GM04503 (cell line): ENCODE measurements at places on chromosomes 6 and 20.

GRCh38 chr6:137416376-137417109 is 77.7 kb downstream of the OLIG3 start:
- peak; percentile 25 for DNase-seq

DNA sequence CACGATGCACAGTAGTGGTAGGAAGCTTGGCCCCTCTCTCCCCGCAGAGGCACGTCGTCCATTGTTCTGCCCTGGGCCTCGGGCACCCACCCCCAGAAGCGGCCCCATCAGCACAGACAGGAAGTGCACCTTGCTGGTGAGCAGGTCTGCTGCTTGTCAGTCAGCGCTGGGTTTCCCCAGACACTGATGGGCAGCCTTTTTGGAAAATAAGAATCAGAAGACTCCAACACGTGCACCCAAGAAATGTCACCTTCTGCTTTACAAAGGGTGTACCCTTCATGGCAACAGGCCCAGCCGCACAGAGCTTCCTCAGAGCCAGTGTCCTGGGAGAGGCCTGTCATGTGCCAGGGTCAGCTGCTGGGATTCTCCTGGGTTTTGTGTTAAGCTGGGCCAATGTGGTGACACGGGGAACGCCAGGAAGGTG is 34.7 kb upstream of the IRF4 start:
- DNase-seq = no peak

DNA sequence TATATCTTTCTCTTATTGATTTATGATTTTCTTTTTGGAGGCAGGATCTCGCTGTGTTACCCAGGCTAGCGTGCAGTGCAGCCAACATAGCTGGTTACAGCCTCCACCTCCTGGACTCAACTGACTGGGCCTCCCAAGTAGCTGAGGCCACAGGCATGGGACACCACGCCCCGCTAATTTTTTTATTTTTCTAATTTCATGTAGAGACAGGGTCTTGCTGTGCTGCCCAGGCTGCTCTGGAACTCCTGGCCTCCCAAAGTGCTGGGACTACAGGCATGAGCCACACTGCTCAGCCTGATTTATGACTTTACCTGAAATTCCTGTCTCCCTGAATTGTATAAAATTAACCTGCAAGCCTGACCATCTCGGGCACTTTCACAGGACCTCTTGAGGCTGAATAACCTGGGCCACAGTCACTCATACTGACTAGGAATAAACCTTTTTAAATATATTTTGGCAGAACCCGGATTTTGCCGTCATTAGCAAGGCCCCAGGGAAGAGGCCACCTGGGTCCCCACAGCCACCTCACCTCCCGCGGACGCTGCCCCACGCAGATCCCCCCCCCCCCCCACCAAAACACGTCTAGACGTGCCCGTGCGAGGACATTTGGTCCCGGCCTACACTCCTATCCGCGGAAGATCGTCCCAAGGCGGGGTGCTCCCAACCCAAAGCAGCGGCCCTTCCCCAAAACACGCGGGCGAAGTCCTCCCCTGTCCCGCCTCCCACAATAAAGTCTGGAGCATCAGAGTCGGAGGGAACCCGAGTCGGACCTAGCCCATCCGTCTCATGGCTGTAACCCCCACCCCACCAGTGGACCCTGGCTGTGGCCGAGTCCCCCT is 902 bp downstream of the ZNF337 start:
- DNase-seq = peak; percentile 6

DNA sequence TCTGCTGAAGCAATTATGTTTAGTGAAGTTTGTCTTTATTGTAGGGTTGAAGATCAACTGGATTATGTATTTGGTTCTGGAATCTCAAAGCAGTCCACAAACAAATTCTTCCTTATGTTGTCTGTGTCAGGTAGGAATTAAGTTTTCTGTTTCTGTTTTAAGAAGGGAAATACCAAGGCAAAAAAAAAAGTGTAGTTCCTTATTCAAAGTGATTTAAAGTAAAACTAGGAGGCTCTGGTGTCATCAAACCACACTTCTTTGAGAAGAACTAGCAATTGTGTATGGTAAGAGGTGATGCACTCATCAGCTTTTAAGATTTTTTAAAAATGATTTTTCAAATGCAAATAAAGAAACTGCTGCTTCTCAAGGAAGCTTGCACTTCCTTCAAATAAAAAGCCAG is 1.9 kb downstream of the FAM135A start:
- no peak for DNase-seq

- no peak for DNase-seq
Observed at GRCh38 chr6:110621061-110621460, 144.6 kb upstream of the SLC22A16 start.

- peak; percentile 61 for DNase-seq
Observed at GRCh38 chr6:24883618-24884017, 52.1 kb downstream of the RIPOR2 start.

DNA sequence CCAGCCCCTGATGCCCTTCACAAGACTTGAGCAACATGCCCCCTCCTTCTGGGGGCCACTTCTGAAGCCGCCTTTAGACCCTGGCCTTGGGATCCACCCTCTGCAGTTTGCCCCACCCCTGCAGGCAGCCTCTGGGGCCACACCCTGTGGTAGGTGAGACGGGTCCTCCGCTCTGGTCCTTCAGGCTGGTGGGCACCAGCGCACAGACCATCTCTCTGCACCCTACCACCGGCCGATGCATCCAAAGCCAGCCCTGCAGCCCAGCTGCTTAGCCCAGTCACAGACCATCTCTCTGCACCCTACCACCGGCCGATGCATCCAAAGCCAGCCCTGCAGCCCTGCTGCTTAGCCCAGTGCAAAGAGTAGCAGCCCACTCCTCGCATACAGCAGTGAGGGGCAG is 159.3 kb upstream of the ECI2 start:
- no peak for DNase-seq

DNA sequence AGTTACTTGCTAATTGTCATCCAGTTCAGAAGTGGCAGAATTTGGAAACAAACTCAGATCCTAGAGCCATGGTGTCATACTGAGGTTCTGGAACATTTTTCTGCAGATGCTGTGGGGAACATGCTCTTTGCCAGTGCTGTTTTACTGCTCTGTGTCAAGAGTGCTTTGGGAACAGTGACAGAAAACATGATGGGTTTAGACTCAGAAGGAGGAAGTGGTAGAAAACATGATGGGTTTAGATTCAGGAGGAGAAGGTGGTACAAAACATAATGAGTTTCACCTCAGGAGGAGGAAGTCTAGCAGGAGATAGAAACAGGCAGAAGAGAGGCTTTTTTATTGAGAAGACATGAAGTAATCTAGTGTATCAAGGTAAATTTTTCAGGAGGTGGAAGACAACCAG is 815.5 kb downstream of the DHX35 start:
- DNase-seq = no peak

DNA sequence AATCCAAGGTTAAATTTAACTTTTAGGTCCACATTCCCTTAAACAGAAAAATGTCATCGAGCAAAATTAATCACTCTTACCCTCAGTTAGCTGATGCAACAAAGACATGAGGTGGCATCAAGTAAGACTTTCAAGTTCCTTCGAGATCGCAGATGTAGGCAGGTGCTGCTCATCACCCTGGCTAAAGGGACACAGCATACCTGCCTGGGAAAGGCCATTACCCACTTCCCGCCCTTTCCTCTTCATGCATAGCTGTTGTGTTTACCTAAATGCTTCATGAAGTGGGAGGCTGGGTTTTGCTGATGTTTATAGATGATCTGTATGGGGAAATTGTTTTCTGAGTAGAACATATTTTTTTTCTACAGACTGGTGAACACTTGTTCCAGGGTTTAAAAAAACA is 67.7 kb downstream of the GFRA4 start:
- DNase-seq = no peak

DNA sequence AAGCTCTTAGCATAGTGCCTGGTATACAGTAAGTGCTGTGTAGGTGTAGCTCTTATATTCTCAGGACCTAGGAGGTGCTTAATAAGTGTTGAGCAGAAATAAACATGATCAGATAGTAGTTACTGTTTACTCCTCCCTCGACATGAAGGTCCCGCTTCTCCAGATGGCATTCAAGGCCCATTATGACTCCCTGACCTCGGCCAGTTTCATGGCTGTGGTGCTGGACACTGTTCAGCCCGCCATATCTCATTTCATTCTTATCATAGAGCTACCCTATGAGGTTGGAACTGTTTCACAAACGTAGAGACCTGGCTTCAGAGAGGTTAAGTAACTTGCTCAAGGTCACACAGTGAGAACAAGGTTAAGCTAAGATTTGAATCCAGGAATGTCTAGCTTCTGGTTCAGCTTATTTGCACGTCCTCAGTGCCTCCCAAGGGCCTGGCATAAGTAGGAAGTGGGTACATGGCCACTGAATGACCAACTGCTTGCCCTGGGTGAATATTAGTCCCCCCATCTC is 39.0 kb downstream of the CD40 start:
- no peak for DNase-seq

GRCh38 chr6:83868639-83869038 is 9.2 kb downstream of the CYB5R4 start:
- peak; percentile 39 for DNase-seq

- no peak for DNase-seq
Observed at GRCh38 chr6:34731393-34732060, 25.8 kb upstream of the SNRPC start.

- no peak for DNase-seq
Observed at GRCh38 chr20:17227219-17227575, 357 bp downstream of the PCSK2 start.

GRCh38 chr6:55694148-55694547 is 115.2 kb upstream of the HMGCLL1 start:
- no peak for DNase-seq

GRCh38 chr6:43760210-43761168 is 9.5 kb upstream of the VEGFA start:
- no peak for DNase-seq

- DNase-seq = no peak
Observed at GRCh38 chr6:125337706-125338105, 35.9 kb upstream of the HDDC2 start.

DNA sequence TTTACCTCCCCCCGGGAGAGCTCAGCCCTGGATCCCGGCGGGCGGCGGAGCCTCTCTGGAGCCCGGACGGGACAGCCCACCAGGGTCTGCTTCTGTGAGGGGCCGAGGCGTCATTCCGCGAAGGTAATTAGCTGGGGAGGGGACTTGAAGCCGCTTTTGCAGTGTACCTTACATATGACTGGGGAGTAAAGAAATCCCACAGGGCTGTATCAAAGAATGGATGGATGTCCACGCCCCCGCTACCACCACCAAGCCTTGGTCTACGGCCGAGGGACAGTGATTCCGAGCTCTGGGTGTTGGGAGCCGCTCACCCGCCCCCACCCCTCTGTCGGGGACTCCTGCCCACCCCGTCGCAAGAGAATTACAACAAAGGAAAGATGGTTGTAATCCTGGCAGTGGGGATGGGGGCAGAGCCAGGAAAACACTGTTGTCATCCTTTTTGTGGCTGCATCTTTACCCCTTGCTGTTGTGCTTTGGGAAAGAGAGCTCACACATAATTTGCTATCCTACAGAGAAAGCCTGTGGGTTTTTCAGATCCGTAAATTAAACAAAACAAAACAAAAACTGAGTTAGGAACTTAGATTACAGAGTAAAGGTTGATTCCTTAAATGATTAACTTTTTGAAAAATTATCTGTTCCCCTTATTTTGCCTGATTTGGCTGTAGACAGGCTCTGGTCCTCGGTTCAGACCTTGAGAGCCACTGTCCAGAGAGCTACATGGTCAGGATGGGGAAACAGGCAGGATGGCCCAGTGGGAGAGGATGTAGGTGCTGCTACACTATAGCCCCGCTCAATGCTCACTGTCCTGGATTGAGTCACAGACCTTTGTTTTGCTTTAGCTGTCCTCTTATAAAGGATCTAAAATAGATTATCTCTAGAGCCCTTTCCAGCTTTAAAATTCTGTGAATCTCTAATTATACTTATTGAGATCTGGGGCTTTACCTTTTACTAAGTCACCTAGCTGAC is 997 bp upstream of the FBXO30 start:
- DNase-seq = no peak

GRCh38 chr6:42158631-42159030 is 14.5 kb upstream of the GUCA1A start:
- DNase-seq = no peak

DNA sequence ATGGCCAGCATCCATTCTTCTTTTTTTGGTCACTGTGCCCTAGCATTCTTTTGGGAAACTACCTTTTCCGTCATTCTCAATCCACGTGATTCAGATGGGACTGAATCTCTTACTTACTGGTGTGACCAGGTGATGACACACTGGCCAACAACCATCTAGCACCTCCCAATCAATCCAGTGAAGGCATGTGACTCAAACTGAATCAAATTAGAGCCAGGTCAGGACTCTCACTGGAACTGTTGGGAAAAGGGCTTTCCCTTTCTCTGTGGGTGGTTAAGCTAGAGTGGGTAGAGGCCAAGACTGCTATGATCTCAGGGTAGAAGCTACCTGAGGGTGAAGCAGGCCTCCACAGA is 36.2 kb upstream of the ZMYND8 start:
- no peak for DNase-seq
